ENCODE measurements at places on chromosomes 2 and 18.

- DNase-seq: no peak
These were observed 160.0 kb upstream of the STON1 start for GRCh38 chr2:48369971-48370370.

DNA sequence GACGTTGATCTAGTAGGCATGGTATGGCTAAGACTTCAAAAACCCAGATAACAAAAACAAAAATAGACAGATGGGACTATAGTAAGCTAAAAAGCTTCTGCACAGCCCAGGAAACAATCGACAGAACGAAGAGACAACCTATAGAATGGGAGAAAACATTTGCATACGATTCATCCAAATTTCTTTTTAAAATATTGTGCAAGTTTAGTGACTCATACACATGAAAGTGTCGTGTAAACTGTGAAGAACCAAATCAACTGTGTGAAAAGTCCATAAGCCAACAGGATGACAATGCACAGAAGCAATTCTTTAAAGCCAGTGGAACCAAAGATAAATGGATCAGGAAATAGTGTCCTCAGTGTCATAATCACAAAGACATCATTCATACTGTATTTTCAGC lies 671.1 kb downstream of the RNF144A start:
- no peak for DNase-seq

DNA sequence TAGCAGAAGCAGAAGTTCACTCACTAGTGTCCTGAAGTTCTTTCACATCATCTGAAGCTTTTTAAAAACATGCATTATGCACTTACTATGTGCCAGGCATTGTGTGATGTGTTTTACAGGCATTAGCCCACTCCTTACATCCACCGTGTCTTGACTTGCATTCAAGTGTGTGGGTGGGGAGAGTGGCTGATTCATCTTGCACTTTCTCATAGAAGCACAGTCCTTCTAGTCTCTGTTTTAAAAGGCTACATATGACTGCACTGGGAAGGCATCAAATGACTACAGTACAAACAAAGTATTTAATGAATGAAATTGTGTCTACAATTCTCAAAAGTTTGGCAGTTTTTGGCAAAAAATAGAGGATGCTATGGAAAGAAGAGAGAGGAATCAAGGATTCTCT lies 21.6 kb upstream of the DSC3 start:
- no peak for DNase-seq

DNA sequence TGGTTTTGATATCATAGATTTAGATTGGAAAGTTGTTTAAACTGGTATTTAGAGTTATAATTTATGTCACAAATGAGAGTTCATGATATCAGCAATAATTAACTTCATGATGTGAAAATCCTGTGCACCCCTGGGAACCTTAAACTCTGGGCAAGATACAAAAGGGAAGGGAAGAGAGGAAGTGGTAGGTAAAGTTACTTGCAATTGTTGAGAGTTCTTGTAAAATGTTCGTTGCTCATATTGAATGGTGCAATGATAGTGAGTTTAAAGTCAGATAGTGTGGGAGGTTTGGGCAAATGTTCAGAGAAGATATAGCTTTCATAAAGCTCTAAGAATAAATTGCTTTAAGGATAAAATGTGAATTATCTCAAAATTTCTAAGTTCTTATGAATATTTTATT lies 75.4 kb downstream of the SP110 start:
- DNase-seq: no peak

DNA sequence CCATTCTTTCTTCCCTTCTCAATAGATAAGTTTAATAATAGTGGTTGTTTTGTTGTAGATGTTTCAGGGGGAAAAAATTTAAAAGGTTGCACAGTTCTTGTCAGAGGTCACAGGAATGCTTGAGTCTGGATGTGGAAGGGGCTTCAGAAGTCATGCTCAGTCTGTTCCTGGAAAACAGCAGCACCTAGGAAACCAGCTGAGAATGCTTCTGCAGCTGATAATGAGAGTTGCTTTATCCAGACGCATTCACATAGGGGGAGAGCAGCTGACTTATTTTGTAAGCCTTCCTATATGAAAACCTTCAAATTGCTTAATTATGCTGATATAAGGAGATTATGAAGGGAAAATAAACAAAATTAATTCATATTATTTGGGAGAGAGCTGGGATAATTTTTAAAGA lies 235.5 kb downstream of the GULP1 start:
- no peak for DNase-seq

GRCh38 chr2:68734176-68734575 lies 435 bp upstream of the ARHGAP25 start:
- no peak for DNase-seq

DNA sequence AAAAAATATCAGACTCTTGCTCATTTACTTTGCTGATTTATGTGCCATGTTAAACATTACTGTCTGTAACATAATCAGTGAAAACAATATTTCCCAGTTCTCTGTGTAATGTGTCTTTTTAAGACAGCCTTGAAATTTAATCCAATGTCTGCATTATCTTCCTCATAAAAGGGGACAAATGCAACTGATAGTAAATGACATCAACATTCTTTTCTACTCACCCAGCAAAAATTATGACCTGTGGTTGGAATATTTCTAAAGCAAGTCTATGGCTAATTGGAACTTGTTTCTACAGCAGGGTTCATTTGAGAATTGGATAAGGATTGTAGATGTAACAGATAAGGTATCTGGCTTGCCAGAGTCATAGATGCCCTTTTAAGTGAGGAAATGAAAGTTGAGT lies 34.8 kb downstream of the C1D start:
- DNase-seq: no peak

DNA sequence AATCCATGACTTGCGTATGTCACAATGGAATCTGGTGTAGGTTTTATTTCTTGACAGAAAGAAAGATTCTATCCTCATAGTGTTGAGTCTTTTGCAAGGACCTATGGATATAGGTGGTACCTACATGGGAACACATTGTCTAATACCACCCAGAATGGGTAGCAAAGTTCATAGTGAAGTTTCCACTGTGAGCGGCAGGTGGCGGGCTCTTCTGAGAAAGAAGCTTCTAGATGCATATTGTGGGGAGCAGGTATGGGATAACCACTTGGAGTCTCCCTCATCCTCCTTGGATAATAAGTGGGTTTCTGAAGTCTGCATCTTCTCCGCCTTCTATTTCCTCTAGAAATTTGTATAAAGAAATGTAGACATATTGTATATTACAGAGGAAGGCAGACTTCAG lies 44.9 kb downstream of the LINC00305 start:
- no peak for DNase-seq

GRCh38 chr2:186347472-186347871 lies 138.6 kb upstream of the ZC3H15 start:
- no peak for DNase-seq

- no peak for DNase-seq
These were observed 3.2 kb upstream of the MPP4 start for GRCh38 chr2:201701646-201702045.

GRCh38 chr2:157469726-157470125 lies 25.8 kb upstream of the CYTIP start:
- no peak for DNase-seq

DNA sequence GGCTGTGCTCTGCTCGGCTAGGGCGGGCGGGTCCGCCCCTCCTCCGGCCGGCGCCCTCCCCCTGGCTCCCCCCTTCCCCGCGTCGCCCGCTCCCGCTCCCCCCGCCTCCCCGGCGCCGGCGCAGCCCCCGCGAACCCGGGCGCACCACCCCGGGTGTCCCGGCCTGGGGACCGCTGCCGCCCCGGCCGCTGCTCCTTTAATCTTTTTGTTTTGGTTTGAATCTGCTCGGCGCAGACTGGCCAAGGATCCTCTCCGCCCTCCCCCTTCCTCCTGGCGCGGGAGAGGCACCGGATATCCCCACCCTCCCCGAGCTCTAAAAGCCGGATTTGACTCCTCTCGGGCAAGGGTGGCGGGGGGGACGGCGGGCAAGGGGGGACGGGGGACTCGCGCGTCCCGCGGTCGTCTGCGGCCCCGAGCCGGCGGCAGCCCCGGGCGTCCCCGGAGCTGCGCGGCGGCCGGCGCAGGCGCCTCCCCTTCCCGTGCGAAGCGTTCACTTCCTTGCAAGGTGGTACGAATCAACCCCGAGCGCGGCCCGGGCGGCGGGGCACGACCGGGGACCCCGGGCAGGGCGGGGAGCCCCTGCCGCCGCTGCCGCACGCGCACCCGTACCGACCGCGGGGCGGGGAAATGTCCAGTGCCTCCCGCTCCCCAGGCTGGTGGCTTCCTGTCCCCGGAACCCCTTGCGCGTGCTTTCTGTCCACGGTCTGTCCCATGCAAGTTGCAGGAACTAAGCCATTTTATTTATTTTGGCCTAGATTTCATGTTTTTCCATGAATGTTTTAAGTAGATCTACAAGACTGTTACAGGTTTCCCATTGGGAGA lies at the start of gene PTGR3:
PTGR3 (minus strand) TSS at position 11 of the 822 bp plus-strand sequence. CDS start 81 bp downstream, outside the sequence.
- DNase-seq: peak; percentile 78

DNA sequence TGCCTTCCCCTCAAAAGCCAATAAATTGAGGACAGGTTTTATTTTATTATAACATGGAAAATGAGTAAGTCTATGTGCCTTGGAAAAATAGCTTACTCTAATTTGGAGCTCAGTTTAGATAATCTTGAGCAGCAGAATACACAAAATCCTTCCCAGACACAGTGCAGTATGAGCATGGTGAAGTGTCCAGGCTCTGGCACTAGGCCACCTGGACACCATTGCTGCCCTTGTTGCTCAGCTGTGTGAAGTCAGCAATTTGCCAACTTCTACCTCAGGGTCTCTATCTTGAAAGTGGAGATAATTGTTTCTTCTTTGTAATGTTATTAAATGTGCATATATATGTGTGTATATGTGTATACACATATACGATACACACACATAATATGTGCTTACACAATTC lies 104.9 kb upstream of the CAVIN2 start:
- DNase-seq: no peak

GRCh38 chr2:29767606-29768335 lies 153.6 kb downstream of the ALK start:
- no peak for DNase-seq

- no peak for DNase-seq
These were observed 30.7 kb downstream of the AQP12A start for GRCh38 chr2:240722376-240722775.

DNA sequence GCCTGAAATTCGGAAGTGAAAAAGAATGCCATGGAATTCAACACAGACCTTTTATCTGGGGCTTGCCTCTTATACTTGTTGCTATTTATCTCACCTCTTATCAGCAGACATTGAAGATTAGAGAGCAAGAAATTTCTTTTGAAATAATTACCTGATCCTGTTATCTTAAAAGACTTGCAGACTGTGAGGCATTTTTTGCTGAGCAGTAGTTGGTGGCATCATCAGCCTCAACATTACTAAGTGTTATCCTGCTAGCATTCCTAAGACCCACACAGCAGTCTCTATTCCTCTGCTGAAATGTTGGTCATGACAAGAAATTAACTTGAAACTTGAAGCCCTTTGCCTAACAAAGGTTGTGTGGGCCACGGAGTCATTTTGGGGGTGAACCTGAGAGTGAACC lies 186.5 kb downstream of the TRIB2 start:
- no peak for DNase-seq

DNA sequence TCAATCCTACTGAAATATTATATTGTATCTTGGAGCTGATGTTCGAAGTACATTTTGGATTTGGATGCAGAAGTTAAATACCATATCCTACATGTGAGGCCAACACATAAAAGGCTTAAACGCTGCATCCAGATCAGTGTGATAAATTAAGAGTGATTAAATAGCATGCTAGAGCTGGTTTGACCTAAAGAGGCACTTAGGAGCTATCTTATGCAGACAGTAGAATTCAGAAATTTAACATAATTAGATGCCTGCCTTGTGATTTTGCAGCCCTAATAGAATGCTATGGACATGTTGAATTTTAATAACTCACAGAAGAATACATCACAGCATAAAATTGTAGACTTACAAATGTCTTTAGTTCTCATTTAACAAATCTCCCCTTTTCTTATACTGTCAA lies 501.2 kb upstream of the LINC00305 start:
- no peak for DNase-seq

GRCh38 chr2:239113615-239114014 lies 265.7 kb downstream of the TWIST2 start:
- DNase-seq: no peak

GRCh38 chr2:95392320-95392719 lies 10.2 kb upstream of the FAHD2A start:
- no peak for DNase-seq

DNA sequence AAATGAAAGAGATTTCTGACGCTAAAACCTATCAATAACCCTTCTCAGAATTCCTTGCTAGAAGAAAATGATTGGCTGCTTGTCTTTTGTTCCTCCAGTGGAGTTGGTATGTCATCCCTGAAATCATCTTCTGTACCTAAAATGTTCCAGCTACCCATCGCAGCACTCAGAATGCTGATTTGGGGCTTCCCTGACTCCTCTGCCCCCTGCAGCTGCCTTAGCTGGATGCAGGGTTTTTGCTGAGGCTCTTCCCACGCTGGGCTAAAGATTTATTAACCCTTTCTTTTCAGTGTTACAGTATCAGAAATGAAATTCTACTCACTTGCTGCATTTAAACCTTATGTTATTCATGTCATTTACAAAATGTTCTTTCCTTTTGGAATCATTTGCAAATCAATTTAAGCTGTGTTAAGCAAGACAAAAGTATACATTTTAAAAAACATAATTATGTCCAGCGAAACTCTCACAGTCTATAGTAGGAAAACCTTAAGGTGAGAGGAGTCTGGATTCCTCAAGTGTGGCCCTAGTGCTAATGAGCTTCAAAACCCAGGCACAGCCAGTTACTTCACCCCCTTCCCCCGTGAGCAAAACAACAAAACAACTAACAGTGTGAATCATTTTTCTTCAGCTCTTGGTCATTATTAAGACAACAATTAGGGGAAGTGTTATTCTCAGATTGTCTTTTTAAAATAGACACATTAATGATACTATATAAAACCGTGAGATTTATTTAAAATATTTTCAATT lies 32.8 kb downstream of the PKP4 start:
- no peak for DNase-seq

- no peak for DNase-seq
These were observed 139.0 kb upstream of the HNRNPA3 start for GRCh38 chr2:177073611-177074010.

- no peak for DNase-seq
These were observed 51.7 kb upstream of the ATP5MC3 start for GRCh38 chr2:175233135-175233719.

GRCh38 chr2:197369228-197369932 lies 58.8 kb upstream of the ANKRD44 start:
- no peak for DNase-seq

- DNase-seq: no peak
These were observed 108.9 kb downstream of the THSD7B start for GRCh38 chr2:136874258-136874657.

GRCh38 chr18:23106575-23106974 lies 28.7 kb upstream of the CABLES1 start:
- no peak for DNase-seq

DNA sequence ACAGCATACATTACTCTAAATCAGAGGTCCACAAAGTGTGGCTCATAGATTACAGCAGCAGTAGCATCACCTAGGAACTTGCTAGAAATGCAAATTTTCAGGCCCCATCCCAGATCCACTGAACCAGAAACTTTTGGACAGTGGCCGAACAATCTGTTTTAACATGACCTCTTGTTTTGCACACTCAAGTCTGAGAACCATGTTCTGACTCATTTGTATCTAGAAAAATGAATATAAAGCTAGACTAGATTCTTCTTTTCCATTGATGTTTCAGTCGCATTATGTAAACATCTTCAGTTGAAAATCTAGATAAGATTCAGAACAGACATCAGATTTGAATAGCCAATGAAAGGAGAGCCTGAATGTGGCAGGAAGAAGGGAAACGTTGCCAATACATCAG lies 608.8 kb downstream of the LRP1B start:
- DNase-seq: no peak

Data from CD4-positive, alpha-beta T cell treated with Interleukin-6 at 100 ng/mL for 8 hours (primary cell).